Karpas-422 (cell line): ENCODE measurements at places on chromosomes 1 and 21.

DNA sequence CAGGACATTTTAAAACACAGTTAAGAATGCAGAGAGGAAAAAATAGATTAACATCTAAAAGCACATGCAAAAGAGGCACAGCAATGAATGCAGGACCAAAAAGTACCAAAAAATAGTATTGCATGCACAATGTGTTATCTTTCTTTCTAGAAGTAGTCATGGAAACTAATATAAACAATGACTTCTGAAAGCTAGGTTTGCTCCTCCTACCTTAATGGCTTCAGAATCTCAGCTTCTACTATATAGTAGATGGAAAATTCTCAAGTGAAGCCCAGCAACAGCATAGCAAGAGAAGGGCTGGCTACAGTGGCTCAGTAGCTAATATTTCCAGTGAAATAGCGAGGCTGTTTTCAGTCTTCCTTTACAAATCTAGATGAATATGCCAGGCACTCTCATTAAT lies 125.1 kb downstream of the CRB1 start:
- no peak for DNase-seq

DNA sequence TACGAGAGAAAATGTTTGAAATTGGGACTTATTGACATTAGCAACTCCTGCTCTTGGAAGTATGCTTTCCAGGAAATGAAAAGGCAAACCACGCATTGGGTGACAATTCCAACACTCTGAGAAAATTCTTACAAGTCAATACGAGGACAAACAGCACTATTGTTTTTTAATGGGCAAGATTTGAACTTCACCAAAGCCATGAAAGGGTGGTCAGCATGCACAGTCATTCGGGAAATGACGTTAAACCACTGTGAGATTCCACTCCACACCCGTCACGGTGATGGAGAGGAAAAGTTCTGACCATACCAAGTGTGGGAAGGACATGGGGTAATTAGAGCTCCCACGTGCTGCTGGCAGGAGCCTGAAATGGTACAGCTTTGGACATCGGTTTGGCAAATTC lies 12.2 kb upstream of the PRXL2B start:
- no peak for DNase-seq

DNA sequence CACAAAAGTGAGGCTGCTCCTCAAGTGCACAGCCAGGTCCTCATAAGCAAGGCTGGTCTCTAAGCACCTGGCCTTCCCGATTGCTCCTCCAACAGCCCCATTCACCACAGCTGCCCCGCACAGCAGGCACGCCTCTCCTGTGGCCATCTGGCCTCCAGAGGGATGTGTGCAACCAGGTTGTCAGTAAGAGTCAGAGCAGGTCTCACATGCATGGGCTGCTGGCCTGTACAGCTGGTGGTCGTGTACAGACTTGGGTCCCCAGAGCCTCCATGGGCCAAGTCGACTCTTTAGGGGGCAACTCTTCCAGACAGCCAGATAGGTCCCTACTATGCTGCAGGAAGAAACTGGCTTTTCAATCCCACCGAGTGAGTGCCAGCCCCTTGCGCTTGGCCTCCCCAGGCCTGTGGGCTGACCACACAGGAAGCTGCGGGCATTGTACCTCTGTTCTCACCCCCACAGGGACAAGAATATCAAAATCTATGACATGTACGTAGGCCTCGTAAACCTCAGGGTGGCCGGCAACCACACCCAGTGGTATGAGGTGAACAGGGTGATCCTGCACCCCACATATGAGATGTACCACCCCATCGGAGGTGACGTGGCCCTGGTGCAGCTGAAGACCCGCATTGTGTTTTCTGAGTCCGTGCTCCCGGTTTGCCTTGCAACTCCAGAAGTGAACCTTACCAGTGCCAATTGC lies 1.4 kb downstream of the PRSS38 start:
- no peak for DNase-seq

- DNase-seq = no peak
These were observed 38.7 kb downstream of the COL18A1 start for GRCh38 chr21:45443595-45444181.

GRCh38 chr1:206550446-206550845 lies 43.1 kb downstream of the RASSF5 start:
- no peak for DNase-seq

- DNase-seq = no peak
These were observed 87.6 kb downstream of the PTPRC start for GRCh38 chr1:198726455-198726854.

- no peak for DNase-seq
These were observed 140.8 kb downstream of the ZNF644 start for GRCh38 chr1:90881034-90881433.

DNA sequence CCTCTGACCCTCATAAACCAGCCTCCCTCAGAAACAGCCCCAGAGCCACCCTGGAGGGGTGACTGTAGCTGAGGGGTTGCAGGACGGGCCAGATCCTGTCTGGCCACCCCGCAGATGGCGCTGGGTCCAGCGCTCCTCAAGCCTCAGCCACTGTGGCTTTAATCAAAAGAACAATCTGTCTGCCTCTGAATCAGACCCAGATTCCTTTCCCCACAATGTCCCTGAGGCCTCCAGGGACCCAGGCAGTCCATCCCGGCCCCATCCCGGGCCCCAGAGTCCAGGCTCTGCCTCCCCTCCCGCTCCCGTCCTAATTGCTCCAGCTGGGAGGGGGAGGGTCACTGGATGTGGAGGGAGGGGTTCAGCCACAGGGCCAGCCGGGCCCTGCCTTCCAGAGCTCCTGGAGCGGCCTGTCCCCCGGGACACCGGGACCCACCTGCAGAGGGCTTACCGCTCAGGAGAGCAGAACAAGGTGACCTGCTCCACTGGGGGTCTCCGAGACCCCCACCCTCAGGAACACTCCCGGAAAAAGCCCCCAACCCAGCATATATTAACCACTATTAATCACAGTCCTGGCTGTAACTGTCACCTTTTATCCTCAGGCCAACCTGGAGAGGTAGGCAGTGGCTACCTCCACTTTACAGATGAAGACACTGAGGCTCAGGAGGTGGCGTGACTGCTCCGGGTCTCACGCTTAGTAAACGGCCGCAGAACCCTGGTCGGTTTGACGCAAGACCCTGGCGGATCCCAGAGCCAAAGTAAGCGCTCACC lies 836 bp upstream of the FBLIM1 start:
- no peak for DNase-seq

DNA sequence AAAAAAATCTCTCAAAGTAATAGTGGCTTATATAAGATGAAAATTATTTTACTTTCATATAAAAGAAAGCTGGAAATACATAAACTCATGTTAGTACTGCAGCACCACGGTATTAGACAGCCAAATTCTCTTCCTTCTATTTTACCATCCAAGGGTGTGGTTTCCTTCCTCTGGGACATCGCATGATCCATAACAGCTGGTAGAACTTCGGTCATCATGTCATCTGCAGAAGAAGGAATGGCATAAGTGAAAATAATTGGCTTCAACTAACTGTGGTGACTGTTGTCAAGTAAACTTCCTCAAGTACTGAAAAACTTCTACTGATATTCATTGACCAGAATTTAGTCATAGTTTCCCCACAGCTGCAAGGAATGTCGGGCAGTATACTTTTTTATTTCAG lies 28.3 kb upstream of the IFI44L start:
- no peak for DNase-seq
